Lower leg skin (tissue), 4 donors: ENCODE measurements at places on chromosomes 3 and 15. TPM values are rescaled to one million over a fixed set of nuclear protein-coding genes. Genes with fewer than 3 reads are reported as not detected.
A peak's percentile ranks its signal among the peaks of the same experiment; 100 is the strongest.

ATP10A gene
- total RNA-seq: 1.6 TPM

MUC13 gene
- total RNA-seq: not detected

CDCP1 gene
- 44.1 TPM for total RNA-seq

LRRC34 gene
- total RNA-seq: 0.34 TPM

TF gene
- 8.8 TPM for total RNA-seq

NANOGP8 gene
- total RNA-seq: not detected

SAMMSON gene
- 0.26 TPM for total RNA-seq

SLC6A6 gene
- total RNA-seq: 166 TPM

UROC1 gene
- not detected for total RNA-seq

RAD51 gene
- 0.67 TPM for total RNA-seq

CD86 gene
- 3.5 TPM for total RNA-seq

EIF3J gene
- total RNA-seq: 45.2 TPM

- DNase-seq: no peak
These were observed 35.6 kb upstream of the SLC6A1 start for GRCh38 chr3:10956986-10957385.

- no peak for DNase-seq
These were observed 27.5 kb downstream of the CCDC12 start for GRCh38 chr3:46948830-46949671.

DNA sequence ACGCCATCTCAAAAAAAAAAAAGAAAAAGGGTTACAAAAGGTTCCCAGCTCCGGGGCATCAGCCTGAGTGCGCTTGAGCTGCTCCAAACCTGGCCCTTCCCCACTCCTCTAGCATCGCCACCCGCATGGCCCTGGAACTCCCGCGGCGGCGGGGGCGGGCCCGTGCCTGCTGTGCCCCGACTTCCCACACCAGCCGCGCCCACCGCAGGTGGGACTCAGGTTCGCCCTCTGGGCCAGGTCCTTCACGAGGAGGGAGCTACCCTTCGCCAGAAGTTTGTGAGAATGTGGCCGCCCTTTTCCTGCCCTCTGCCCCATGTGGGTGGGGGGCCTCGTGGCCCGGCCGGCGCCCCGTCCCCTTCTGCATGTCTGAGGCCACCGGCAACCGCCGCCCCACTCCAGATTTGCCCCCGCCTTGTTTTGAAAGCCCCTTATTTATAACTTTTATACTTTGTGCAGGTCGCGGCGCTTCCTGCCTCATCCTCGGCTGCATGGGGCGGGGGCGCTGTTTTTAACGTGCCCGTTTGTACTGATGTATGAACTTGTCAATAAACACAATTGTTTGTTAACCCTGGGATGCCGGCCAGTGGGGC, 507 bp upstream of the JMJD7 start:
- no peak for DNase-seq

- no peak for DNase-seq
These were observed 392.3 kb upstream of the CNTN6 start for GRCh38 chr3:700514-700913.

DNA sequence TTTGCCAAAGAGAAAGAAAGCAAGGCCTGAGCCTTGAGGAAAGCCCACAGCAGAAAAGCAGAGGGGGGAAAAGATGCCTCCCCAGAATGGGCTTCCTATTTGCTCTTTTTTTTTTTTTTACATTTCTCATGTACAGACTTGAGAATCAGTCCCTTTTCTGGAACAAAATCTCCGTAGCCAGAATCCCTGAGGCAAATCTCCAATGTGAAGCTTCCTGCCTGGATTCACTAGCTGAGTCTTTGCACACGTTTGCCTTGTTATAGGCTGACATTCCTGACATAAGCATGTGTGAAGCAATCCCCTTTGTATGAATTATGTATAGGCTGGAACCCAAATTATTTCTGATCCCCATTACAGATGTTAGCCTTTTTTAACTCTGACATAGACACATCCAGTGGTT, 52.2 kb upstream of the ACTL6A start:
- DNase-seq: no peak

DNA sequence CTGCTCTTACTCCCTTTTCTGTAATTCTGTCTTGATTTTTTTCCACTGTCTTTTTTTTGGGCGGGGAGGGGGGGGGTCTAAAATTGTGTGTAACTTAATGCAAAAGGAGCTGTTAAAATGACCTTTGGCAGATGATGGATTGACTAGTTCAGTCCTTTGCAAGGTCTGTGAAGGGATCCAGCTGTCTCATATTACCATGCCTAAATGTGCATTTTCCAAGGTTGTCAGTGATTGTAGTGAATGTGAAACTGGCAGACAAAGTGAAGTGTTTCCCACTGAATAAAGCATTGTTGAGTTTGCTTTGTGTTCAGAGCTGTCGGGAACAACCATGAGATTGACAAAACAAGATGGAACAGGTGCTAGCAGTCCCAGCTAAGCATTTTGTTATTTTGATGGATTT, 110.1 kb upstream of the SKOR1 start:
- DNase-seq: no peak

DNA sequence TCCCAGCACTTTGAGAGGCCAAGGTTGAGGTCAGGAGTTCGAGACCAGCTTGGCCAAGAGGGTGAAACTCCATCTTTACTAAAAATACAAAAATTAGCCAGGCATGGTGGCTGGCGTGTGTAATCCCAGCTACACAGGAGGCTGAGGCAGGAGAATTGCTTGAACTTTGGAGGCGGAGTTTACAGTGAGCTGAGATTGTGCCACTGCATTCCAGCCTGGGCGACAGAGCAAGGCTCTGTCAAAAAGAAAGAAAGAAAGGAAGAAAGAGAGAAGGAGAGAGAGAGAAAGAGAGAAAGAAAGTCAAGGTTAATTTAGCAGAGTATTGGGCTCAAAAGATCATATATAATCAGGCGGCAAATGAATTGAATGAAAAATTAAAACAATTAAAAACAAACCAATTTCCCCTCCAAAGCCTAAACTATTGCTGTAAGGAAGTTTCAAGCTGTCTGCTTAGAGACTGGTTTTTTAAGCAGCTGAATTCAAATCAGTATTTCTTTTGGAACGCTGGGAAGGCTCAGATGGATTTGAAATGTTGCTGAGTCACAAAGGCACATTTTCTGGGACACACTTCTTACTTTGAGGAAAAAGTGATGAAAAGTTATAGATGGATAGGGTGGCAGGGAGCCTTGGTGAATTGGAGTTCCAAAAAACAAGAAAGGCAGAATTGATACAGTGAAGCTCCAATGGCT, 81.3 kb upstream of the BHLHE40 start:
- DNase-seq: no peak

- no peak for DNase-seq
These were observed 204.8 kb downstream of the MAGI1 start for GRCh38 chr3:65833761-65834505.

DNA sequence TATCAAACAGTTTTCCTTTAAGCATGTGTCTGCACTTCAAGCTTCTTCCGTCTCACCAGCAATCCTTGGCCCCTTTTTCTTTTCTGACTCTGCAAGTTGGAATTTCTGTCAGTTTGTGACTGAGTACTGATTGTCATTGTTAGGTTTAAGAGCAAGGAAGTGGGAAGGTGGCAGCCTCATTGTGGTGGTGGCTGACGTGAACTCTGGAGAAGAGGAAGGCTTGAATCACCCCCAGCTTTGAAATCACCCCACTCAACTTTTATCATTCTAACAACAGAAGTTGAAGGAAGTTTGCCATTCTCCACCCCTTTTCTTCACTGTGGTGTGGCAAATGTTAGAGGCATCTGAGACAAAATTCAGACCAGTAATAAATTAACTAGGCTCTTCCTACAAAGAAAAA, 231.6 kb upstream of the AGTR1 start:
- no peak for DNase-seq

- DNase-seq: no peak
These were observed 587 bp downstream of the WDR49 start for GRCh38 chr3:167653155-167653554.

DNA sequence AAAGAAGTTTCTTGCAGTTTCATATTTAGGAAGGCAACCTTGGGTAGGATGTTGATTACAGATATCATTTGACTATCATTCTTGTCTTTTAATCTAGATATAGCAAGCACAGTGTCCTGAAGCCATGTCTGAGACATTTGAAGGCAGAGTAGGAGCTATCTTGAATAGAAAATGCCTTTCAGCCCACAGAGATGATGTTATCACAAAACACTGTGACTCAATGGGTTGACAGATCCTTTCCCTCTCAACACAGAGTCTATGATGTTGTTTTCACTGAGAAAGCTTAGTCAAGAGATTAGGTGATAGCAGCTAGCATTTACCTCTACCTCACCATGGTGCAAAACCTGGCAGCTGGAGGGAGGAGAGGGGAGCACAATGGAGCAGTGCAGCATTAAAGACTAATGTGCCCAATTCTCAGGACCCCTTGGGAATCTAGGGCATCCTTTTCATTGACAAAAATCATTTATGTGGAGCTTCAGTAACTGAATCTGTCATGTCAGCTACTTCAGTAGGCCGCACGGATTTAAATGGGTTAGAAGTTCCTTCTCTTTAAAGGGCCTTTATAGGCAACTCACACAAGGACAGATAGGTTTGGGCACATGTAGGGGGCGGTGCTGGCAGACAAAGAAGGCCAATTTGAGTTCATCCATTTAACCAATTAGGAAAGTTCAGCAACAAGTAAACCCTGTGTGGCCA, 121.8 kb downstream of the AGBL1 start:
- DNase-seq: no peak

- DNase-seq: no peak
These were observed 34.1 kb downstream of the ATP10A start for GRCh38 chr15:25829073-25829472.

DNA sequence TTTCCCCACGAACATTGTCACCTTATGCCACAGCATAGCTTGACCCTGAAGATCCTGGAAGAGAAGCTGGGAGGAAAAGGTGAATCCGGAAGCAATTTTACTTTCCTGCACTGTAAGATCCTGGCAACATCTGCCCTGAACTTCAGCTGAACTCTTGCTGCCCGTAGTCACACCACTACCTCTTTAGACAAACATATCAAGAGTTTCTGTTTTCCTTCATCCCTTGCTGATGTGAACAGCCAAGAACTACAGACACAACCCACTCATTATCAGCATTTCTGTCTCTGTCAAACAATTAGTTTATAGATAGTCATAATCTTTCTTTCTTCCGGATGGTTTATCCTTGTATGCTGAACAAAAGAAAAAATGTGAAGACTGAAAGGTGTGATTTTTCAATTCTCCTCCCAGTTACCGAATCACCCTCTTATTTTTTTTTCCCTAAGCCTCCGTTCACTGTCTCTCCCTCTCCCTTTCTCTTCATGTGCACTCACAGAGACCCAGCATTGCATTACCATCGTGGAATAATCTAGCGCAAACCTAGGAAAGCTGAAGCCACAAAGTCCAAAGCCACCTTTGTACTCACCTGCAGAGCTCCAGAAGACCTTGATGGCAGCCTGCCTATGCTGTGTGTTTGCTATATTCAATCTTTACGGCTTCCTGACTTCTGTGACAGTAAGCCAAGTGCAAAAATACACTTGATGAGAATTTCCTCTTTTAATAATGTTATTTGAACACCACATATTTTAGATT, 229.2 kb downstream of the CDIN1 start:
- DNase-seq: no peak

DNA sequence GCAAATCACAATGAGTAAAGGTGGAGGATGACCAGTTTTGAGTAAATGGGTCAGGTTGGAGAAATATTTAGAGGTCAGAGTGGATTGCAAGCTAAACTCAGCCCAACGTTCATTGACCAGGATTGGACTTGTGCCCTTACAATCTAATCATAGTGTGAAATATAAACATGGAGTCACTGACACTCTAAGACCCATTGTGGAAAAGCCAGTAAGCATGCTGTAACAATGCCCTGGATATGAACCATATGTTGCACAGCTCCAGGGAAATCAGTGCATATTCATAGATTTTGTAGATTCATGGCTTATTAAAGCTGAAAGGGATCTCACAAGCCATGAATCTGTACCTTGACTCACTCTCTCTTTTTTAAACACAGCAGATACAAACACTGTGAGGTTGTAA, 660.2 kb upstream of the LMCD1 start:
- DNase-seq: no peak

- no peak for DNase-seq
These were observed 17.6 kb upstream of the TOPAZ1 start for GRCh38 chr3:44224131-44224530.

- DNase-seq: no peak
These were observed 140.5 kb upstream of the TPM1 start for GRCh38 chr15:62901909-62902546.

- DNase-seq: no peak
These were observed 787 bp upstream of the SLMAP start for GRCh38 chr3:57755368-57755675.

DNA sequence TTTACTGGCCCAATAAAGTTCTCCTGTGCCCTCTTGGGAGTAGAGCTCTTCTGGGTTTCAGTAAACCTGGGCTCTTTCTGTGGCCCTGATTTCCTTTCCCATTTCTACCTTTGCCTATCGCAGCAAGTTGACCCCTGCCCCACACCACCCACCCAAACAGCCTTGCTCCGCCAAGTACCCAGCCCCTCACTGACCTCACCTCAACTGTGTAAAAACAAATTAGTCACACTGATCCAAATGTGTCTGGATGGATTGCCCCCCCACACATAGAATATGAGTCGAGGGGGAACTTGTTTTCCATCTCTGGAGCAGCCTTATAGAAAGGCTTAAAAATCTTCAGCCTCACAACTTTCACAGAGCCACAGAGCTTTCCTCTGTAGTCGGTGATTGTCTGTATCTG, 28.6 kb upstream of the VEPH1 start:
- no peak for DNase-seq

- DNase-seq: no peak
These were observed 33.1 kb downstream of the ASB7 start for GRCh38 chr15:100635406-100636071.

DNA sequence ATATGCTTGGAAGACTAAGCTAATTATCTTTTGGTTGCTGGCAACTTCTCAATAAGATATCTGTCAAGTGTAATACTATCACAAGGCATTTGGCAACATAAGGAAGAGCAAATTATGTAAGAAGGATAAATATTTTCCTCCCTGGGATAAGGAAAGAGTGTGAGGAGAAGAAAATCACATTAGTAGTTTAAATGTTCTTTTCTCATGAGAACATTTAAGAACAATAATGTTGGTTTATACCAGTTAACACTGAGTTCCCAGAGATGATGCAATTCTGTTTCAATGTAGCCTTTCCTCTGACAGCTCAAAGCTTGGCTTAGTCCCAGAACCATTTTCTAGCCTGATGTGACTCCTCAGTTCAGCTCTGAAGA, 66.1 kb upstream of the NPHP3 start:
- peak; percentile 25 for DNase-seq

GRCh38 chr3:61803983-61804382, 242.6 kb downstream of the PTPRG start:
- no peak for DNase-seq

DNA sequence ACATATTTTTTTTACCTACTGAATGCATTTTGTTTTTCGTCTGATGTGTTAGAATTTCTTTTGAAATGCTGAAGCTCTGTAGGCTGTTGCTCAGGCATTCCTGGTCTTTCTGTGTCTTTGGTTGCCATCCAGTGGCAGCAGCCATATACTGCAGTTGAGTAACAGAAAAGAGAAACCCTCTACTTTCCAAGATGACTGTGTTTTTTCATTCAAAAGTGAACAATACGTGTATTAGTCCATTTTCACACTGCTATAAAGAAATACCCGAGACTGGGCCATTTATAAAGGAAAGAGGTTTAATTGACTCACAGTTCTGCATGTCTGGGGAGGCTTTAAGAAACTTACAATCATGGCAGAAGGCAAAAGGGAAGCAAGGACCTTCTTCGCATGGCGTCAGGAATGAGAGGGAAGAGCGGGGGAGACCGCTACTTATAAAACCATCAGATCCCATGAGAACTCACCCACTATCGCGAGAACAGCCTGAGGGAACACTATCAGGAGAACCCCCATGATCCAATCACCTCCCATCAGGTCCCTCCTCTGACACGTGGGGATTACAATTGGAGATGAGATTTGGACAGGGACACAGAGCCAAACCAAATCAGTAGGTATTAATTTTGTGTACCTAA, 4.7 kb upstream of the GOLGA8B start:
- DNase-seq: peak; percentile 63

GRCh38 chr3:112027826-112028225, 6.7 kb upstream of the TMPRSS7 start:
- no peak for DNase-seq
